ENCODE measurements at places on chromosomes 6 and 20.

DNA sequence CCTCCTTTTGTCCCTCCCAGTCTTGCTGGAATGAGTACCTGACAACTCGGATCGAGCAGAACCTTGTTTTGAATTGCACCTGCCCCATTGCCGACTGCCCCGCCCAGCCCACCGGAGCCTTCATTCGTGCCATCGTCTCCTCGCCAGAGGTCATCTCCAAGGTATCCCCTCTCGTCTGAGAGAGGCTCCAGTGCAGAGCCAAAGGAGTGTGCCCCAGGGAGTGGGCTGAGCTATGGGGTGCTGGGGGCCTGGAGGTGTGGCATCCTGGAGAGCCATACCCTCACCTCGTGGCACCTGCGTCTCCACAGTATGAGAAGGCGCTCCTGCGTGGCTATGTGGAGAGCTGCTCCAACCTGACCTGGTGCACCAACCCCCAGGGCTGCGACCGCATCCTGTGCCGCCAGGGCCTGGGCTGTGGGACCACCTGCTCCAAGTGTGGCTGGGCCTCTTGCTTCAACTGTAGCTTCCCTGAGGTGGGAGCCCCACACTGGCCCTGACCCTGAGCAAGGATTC is 8.8 kb downstream of the DNPH1 start:
- no peak for DNase-seq

DNA sequence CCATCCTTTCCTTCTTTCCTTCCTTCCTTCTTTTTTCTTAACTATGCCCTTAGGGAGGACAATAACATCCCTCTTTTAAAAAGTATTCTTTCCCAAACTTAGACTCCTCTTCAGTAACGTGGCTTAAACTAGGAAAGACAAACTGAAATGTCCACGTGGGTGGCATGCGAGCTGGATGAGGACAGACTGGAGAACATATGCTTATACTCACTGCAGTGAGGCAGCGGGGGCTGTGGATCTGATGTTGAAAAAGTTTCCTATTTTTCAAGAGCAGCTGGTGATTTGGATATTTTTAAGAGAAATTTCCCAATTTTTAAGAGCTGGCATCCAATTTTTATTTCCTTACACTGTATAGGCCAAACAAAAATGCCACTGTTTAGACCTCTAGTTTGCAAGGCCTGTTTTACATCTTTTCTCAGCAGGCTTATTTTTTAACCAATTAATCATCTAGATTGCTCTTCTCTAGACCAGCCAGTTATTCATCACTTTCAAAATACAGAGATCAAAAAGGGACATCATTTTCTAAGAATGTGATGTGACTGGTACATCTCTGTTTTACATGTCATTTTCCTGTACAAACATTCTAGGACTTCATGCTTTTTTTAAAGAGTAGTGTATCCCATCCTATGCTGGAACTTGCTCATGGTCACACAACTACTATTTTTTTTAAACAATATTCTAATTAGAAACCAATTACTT is 226.5 kb downstream of the BTBD9 start:
- DNase-seq, result no peak

DNA sequence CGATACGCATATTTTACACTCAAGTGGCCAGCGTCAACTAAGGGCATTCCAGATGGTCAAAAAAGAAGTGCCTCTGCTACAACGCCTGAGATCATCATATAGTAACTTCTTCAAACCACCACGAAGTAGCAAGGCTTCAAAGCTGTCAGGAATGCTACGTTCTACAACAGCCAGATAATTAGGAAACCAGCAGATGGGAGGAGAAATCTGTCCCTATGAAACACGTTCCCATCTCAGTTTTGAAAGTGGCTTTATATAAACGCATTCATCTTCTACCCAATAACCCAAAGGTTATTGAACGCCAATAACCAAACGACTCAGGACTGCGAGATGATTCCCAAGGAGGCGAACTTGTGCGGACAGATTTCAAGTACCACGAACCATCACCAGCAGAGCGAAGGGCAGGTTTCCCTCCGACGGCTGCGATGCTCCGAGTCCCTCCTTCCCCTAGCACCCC is 1.2 kb downstream of the ABHD12 start:
- DNase-seq, result peak; percentile 45

GRCh38 chr6:169996378-169997051 is 245.1 kb downstream of the ERMARD start:
- DNase-seq, result no peak

GRCh38 chr6:37027036-37027720 is 21.7 kb downstream of the FGD2 start:
- no peak for DNase-seq

GRCh38 chr6:168468045-168468444 is 27.1 kb downstream of the SMOC2 start:
- DNase-seq, result no peak

DNA sequence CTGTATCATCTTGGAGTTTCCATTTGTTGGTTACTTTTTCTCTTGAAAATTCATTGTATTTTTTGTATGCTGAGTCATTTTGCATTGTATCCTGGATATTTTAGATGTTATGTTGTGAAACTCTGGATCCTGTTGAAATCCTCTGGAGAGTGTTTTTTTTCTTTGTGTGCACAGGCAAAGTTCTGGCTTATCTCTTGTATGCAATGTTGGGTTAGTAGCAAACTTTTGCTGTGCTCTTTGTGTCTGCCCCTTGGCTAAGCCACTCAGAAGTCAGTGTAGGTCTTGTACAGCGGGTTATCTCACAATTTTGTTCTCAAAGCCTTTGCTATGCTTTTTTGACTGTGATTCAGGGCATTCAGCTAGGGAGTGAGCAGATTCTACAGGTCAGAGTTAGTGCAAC is 29.1 kb upstream of the LMBRD1 start:
- DNase-seq, result peak; percentile 88

DNA sequence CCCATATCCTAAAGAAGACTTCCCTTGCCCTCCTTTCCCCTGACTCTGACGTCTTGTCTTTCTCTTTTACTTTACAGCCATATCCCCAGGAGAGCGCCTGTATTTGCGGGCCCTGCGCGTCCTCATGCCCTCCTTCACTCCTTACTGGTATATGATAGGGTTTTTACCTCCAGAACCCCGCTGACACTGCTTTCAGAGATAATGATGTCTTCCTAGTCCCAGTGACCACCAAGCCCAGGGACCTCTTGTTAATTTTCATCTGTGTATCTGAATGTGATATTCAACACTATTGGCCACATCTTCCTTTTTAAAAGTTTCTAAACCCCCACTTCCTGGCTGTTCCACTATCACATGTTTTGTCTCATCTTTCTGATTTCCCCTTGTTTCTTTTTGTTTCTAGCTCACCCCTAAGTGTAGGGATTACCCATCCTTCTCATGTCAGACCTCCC is 102.0 kb downstream of the HIVEP1 start:
- DNase-seq, result no peak

Measured in fibroblast of the aortic adventitia (primary cell).